Tibial nerve (tissue), 4 donors: ENCODE measurements at places on chromosomes 1 and 21. TPM values are rescaled to one million over a fixed set of nuclear protein-coding genes. Genes with fewer than 3 reads are reported as not detected.

IFI44 gene
- total RNA-seq, result 31.0 TPM

LHX8 gene
- not detected for total RNA-seq

CNIH3 gene
- 3.5 TPM for total RNA-seq

DDI2 gene
- 46.5 TPM for total RNA-seq

PTPN22 gene
- total RNA-seq, result 2.3 TPM

GBP5 gene
- total RNA-seq, result 2.0 TPM

DNA sequence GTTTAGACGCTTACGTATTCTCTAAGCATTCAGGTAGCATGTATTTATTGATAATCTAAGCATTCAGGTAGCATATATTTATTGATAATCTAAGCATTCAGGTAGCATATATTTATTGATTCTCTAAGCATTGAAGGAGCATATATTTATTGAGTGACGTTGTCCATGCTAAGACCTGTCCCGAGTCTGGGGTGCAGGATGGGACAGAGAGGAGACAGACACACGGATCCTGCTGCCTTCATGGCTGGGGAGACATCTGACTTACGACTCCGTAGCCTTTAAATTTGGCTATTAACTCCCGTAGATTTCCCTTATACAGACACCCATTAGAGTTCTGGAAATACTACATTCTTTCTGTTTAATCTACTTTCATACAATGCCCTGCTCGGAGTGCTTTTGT is 982 bp downstream of the SCCPDH start:
- H3K27ac ChIP-seq, result peak overlapping the region; percentile 91
- DNase-seq, result no peak
- H3K4me3 ChIP-seq, result peak overlapping the region; percentile 96
- H3K27me3 ChIP-seq, result no peaks in the 10 kb centered on the region

- H3K27me3 ChIP-seq, result no peaks in the 10 kb centered on the region
- no peak for DNase-seq
- H3K27ac ChIP-seq, result no peak overlapping the region
- H3K4me3 ChIP-seq, result no peak overlapping the region
Observed at GRCh38 chr21:27026501-27026900, 59.6 kb upstream of the ADAMTS5 start.

GRCh38 chr1:8205771-8206170 is 112.1 kb upstream of the SLC45A1 start:
- no peaks in the 10 kb centered on the region for H3K36me3 ChIP-seq
- H3K27me3 ChIP-seq, result no peaks in the 10 kb centered on the region
- DNase-seq, result no peak
- H3K4me3 ChIP-seq, result no peak overlapping the region

GRCh38 chr21:39648879-39649278 is 36.1 kb downstream of the B3GALT5 start:
- no peaks in the 10 kb centered on the region for H3K36me3 ChIP-seq
- H3K27me3 ChIP-seq, result no peaks in the 10 kb centered on the region
- no peak overlapping the region for H3K4me3 ChIP-seq
- H3K4me1 ChIP-seq, result no peaks in the 10 kb centered on the region
- no peak overlapping the region for H3K27ac ChIP-seq
- DNase-seq, result no peak

DNA sequence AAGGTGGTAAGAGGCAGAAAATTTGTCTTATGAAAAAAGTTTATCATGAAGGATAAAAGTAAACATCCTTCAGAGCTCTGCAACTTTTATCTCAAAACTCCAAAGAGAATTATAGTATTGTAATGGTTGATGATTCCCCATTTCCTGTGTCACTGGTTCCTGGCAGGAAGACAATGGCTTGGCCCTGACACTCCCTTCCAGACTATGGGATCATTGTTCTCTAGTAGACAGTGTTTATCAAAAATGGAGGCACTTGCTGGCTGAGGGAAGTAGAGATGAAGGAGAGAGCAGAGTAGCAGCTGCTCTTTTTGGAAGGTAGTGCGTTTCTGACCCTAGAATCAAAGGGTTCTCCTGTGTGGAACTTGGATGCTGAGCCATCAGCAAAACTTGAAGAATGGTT is 145.9 kb upstream of the ATP1B1 start:
- no peaks in the 10 kb centered on the region for H3K4me1 ChIP-seq
- no peaks in the 10 kb centered on the region for H3K36me3 ChIP-seq
- no peaks in the 10 kb centered on the region for H3K27me3 ChIP-seq
- H3K27ac ChIP-seq, result no peak overlapping the region

DNA sequence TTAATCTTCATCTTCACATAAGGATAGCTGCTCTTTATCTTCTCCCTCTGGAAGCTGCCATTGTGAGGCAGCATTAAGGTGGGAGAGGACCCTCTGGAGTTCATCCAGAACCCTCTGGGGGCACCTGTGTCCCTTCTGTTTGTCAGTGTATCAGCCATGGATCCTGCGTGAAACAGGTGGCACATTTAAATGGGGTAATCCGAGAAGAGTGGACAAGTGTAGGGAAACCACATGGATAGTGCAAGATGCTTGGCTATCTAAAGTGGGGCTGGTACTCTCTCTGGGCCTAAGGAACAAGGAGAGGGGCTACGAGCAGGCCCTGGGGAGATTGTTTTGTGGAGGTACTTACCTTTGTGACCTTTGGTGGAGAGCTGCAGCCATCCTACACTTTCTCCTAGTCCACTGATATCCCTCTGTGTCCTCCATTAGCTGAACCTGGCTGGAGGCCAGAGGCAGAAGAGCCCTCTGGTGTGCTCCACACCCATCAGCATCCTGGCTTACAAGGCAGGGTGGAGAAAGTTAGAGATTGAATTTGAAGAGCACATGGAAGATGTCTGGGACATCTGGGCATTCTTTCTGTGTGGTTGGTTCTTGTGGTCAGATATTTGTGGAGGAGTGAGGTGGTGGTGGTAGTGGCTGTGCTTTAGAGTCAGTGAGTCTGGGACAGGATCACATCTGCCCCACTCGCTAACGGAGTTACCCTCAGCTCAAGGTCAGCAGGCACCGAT is 117.7 kb downstream of the FGGY start:
- no peaks in the 10 kb centered on the region for H3K36me3 ChIP-seq
- no peak overlapping the region for H3K27ac ChIP-seq
- no peaks in the 10 kb centered on the region for H3K4me1 ChIP-seq
- H3K27me3 ChIP-seq, result no peaks in the 10 kb centered on the region

GRCh38 chr21:46117586-46118315 is 19.8 kb downstream of the COL6A2 start:
- no peaks in the 10 kb centered on the region for H3K27me3 ChIP-seq
- H3K36me3 ChIP-seq, result peaks cover 100% of the 10 kb centered on the region
- H3K4me1 ChIP-seq, result peaks cover 15% of the 10 kb centered on the region
- peak; percentile 11 for DNase-seq

DNA sequence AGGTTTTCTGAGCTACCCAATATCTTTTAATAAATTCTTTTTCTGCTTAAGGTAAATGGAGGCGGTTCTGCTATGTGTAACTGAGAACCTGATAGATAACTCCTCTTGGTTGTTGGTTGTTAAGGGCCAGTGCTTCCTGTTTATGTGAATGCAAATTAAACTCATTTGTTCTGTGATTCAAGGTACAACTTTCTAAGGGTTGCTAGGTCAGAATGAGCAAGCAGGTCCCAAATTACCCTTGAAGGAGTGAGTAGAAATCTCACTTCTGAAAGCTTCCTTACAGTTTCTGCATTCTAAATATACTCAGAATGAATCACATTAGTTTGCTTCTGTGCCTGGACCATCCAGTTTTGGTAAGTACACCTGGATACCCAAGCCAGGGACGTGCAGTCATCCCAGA is 15.5 kb upstream of the FAM78B start:
- H3K27ac ChIP-seq, result no peak overlapping the region
- no peaks in the 10 kb centered on the region for H3K36me3 ChIP-seq
- H3K4me3 ChIP-seq, result no peak overlapping the region
- H3K27me3 ChIP-seq, result no peaks in the 10 kb centered on the region
- no peak for DNase-seq
- H3K4me1 ChIP-seq, result no peaks in the 10 kb centered on the region

GRCh38 chr1:156579472-156579871 is at the start of gene TTC24:
Gene TTC24, plus strand, starts transcription at chr1:156579723. Its CDS starts 1,642 bp downstream, at chr1:156581365.
- no peak within 1 kb of the TSS for H3K27ac ChIP-seq
- no peak within 1 kb of the TSS for H3K4me3 ChIP-seq
- no peaks in the 10 kb centered on the region for H3K36me3 ChIP-seq
- no peak for DNase-seq
- H3K4me1 ChIP-seq, result no peaks in the 10 kb centered on the region

GRCh38 chr1:240100371-240100934 is 8.8 kb downstream of the FMN2 start:
- no peak overlapping the region for H3K4me3 ChIP-seq
- peaks cover 6% of the 10 kb centered on the region for H3K4me1 ChIP-seq
- peaks cover 5% of the 10 kb centered on the region for H3K27me3 ChIP-seq
- no peak for DNase-seq

DNA sequence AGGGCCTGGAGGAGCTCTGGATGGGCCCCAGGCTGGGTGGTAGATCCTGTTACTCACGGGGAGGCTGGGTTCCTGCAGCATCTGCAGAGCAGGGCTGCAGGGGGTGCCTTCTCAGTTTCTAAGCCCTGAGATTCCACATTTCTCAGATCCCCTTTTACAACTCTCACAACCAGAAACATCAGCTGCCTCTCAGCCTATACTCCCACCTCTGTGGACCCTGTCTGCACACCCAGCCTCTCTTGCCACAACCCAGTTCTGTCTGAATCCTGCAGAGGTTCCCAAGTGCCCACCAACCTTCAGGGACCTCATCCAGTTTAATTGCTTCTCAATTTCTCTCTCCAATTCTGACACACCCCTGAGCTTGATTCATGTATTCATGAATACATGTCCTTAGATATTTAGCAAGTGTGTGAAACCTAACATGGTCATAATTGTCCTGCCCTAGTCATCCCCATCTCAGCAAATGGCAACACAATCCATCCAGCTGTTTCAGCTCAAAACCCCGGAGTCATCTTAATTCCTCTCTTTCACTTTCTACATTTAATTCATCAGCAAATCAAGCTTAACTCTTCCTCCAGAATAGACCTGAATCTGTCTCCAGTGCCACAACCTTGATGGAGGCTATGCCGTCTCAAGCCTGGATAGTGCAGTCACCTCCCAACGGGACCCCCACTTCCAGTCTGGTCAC is 57.0 kb upstream of the NEK2 start:
- H3K4me1 ChIP-seq, result no peaks in the 10 kb centered on the region
- H3K27ac ChIP-seq, result no peak overlapping the region
- no peak overlapping the region for H3K4me3 ChIP-seq
- H3K36me3 ChIP-seq, result no peaks in the 10 kb centered on the region
- no peaks in the 10 kb centered on the region for H3K27me3 ChIP-seq

- H3K4me3 ChIP-seq, result no peak overlapping the region
- DNase-seq, result no peak
- H3K36me3 ChIP-seq, result no peaks in the 10 kb centered on the region
- H3K4me1 ChIP-seq, result no peaks in the 10 kb centered on the region
- H3K27me3 ChIP-seq, result no peaks in the 10 kb centered on the region
Observed at GRCh38 chr1:226327761-226328162, 18.8 kb upstream of the LIN9 start.

DNA sequence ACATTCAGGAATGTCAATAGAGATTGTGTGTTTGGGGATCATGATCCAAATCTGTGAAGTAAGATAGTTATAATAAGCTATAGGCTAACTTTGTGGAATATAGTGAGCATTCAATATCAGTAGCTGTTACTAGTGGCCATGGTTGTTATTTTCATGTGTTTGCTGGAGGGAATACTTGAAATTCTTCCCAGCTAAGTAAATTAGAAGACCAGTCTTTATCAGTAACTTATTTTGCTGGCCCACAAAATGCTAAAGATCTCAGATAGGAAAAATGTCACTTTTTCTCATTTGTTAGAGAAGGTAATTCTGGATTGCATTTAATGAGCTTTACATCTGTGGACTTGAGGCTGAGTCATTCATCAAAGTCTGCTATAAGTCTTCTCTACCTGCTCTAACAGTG is 156.1 kb upstream of the LRRC7 start:
- no peaks in the 10 kb centered on the region for H3K27me3 ChIP-seq
- no peaks in the 10 kb centered on the region for H3K4me1 ChIP-seq
- DNase-seq, result no peak

DNA sequence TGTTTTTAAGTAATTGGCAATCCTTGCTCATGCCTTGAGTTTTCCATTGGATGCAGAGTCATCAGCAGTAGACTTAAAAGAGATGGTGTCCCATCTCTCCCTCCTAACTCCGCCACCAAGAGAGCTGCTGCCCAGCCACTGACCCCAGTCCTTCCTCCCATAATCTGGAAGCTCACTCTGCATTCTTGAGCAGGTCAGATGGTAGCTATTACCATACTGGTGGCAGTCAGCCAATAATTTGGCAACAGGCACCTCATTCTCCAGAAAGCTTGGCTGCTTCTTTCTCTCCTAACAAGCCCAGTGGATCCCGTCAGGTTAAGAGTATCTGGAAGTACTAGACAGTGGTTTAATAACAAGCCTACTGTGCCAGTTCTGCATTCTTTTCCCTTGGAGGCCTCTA is 272.1 kb downstream of the ZNF648 start:
- no peak for DNase-seq
- H3K27ac ChIP-seq, result no peak overlapping the region
- no peaks in the 10 kb centered on the region for H3K27me3 ChIP-seq
- no peak overlapping the region for H3K4me3 ChIP-seq
- no peaks in the 10 kb centered on the region for H3K4me1 ChIP-seq

GRCh38 chr1:20983297-20983889 is 193.3 kb downstream of the EIF4G3 start:
- H3K36me3 ChIP-seq, result no peaks in the 10 kb centered on the region
- no peak for DNase-seq
- no peaks in the 10 kb centered on the region for H3K4me1 ChIP-seq
- H3K27ac ChIP-seq, result no peak overlapping the region

DNA sequence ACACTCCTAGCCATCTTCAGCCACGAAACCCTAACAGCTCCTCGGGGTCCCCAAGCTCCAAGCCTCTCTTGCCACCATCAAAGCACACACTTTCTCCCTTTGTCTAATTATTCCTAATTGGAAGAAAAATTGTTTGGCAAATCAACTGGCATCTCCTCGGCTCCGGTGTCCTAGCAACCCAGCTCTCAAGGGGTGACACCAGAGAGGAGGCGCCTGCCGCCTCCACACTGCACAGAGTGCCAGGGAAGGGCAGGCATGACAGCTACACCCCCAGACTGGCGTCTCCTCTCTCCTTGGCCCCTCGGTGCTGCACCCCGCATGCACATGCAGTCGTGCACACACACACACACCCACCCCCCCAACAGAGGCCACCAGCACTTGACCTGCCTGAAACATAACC is 18.2 kb upstream of the GJB5 start:
- no peaks in the 10 kb centered on the region for H3K4me1 ChIP-seq
- H3K27me3 ChIP-seq, result no peaks in the 10 kb centered on the region
- H3K4me3 ChIP-seq, result no peak overlapping the region
- H3K36me3 ChIP-seq, result no peaks in the 10 kb centered on the region

GRCh38 chr1:87765681-87766070 is 437.0 kb downstream of the LMO4 start:
- peaks cover 10% of the 10 kb centered on the region for H3K4me1 ChIP-seq
- H3K27me3 ChIP-seq, result no peaks in the 10 kb centered on the region
- DNase-seq, result no peak
- H3K27ac ChIP-seq, result no peak overlapping the region

GRCh38 chr1:45846931-45847330 is 43.5 kb downstream of the MAST2 start:
- no peak overlapping the region for H3K27ac ChIP-seq
- no peaks in the 10 kb centered on the region for H3K4me1 ChIP-seq

DNA sequence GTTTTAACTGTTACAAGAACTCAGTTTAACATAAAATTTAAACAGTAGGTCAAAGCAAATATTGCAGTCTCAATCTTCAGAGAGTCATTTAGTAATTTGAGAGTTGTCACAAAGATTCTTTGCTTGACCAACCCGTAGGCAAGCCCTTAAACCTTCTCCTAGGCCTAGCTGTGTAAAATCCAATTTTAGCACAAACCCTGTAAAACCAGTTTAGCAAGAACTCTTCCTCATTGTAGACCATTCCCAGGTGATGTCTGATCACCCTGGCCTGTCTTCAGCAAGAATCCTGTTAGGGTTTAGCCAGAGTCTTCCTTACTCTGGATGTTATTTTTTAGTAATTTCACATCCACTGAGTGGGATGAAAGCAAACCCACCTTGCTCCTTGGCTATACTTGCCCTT is 30.1 kb downstream of the LRIG2 start:
- DNase-seq, result no peak
- peaks cover 3% of the 10 kb centered on the region for H3K36me3 ChIP-seq
- H3K27me3 ChIP-seq, result no peaks in the 10 kb centered on the region
- no peak overlapping the region for H3K4me3 ChIP-seq
- H3K27ac ChIP-seq, result no peak overlapping the region
